ENCODE measurements at places on chromosomes 6 and 20.

DNA sequence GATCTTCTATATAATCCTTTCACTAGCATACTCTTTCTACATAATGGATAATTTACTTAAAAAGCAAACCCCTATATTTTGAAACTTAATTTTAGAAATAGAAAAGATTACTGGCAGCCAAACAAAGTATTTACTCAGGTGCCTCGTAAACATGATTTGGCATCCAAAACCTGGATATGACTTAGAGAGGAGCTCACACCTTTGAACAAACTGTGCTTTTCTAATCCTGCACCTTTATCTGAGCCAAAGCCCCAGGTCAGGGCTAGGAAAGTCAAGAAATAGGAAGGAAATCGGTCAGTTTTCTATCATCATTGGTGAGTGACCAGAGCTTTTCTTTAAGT, 170.9 kb downstream of the PHF3 start:
- DNase-seq, result no peak

- no peak for DNase-seq
These were observed 37.7 kb upstream of the NOL4L start for GRCh38 chr20:32622585-32623468.

- no peak for DNase-seq
These were observed 506.6 kb downstream of the DHX35 start for GRCh38 chr20:39468703-39469102.

DNA sequence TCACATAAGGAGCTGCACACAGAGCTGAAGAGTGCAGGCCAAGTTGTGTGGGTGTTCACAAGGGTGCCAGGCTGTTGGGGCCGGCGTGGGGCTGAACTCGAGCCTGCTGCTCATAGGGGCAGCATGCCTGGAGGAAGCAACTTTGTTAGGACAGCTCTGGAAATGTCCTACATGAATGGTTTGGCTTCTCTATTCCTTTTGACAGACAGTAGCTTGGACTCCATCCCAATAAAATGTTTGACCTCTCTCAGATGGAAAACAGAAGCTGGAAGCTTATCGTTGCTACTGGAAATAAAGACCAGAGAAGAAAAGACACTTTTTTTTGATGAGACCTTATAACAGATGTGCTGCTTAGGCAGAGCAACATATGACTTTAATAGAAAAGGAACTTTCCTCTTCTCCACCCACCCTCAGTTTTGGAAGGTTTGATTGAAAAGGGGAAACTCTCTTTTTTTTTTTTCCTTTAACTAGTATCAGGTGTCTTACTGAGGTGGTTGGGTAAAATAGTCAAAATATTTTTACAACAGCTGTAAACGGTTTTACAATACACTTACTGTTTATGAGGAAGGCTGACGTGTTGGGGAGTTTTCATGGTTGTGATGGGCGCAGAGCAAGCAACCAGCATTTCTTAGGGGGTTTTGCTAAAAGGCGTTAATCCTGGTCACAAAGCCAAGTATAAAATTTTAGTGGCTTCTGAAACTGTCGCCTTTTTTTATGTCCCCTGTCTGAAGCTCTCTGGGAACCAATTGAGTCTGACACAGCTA, 80.7 kb upstream of the EEF1E1 start:
- DNase-seq, result no peak

Data from glutamatergic neuron (in vitro differentiated cells).